Esophagus squamous epithelium (tissue), 5 donors: ENCODE measurements at places on chromosomes 3 and 15.

DNA sequence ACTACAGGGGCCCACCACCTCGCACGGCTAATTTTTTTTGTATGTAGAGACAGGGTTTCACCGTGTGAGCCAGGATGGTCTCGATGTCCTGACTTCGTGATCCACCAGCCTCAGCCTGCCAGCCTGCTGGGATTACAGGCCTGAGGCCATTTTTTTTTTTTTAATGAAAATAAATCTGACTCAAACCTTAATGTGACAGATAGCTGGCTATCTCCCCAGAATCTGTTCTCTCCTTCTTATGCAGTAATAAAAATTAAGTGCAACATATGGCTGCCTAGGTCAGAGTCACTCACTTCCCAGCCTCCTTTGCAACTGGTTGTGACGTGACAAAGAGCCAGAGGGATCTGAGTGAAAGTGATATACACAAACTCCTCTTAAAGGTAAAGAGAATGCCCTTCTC lies 53.0 kb downstream of the ZNF148 start:
- no peak for DNase-seq

DNA sequence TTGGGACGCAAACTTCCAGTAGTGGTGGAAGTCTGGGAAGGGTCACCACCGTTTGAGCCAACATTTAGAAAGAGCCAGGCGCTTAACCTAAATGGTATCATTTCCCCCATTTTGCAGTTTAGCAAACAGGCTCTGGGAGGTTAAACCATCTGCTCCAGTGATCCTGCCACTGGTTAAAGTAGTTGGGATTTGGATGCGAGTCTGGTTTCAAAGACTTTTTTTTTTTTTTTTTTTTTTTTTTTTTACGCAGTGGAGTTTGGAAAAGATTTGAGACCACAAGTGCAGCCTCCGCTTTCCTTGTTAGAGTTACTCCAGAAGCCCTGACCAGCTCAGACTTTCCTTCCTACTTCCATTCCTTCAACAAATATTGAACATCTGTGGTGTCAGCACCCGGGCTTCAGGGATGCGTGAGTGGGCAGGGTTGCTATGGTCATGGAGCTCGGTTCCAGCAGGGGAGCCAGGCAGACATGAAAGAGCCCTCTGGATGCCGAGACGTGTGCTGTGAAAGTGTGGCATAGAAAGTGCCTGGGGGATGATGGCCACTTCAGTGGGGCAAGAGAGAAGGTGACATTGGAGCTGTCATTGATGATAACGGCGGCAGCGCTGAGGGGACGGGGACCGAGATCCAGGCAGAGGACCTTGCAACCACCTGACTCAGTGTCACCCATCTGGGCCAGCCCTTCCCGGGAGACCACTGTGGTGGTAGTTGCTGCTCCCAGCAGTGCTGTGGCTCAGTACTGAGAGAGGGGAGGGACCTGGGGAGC lies 1.1 kb upstream of the RNU6-1 start:
- no peak for DNase-seq

DNA sequence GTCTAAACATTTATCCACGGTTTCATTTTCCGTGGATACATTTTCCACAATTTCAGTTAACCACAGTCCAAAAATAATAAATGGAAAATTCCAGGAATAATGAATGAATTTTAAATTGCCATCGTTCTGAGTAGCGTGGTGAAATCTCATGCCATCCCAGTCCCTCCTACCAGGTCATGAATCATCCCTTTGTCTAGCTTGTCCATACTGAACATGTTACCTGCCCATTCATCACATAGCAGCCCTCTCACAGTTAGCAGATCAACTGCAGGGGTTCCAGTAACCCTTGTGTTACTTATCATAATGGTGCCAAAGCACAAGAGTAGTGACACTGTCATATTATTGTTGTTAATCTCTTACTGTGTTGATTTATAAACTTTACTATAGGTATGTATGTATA lies 124.5 kb downstream of the GSK3B start:
- no peak for DNase-seq

GRCh38 chr15:41790756-41791546 lies 16.7 kb downstream of the MAPKBP1 start:
- DNase-seq: no peak

GRCh38 chr15:98943051-98943508 lies 64.5 kb downstream of the PGPEP1L start:
- DNase-seq: no peak

GRCh38 chr3:172065967-172066762 lies 26.8 kb downstream of the FNDC3B start:
- no peak for DNase-seq

GRCh38 chr3:184553385-184553784 lies 8.2 kb upstream of the EPHB3 start:
- no peak for DNase-seq

DNA sequence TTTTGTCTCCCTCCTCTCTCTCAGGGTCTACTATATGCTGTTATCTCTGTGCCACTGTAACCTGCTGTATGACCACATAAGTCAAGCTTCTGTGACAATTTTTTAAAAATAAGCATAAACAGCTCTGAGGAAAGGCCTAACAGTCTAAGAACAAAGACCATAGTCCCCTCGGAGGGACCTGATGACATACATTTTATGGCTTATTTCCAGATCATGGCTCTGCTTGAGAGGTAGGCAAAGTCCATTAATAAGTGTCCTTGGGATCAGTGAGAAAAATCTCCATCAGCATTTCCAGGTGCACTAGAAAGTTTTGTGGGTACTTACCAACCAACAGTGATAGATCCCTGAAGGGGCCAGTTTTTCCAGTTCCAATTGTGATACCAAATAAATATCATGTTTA lies 123.8 kb downstream of the TNIK start:
- DNase-seq: no peak

- DNase-seq: no peak
Measured at GRCh38 chr15:98977441-98977840, 30.2 kb downstream of the PGPEP1L start.
